ENCODE measurements at places on chromosomes 2 and 18.
A peak's percentile ranks its signal among the peaks of the same experiment; 100 is the strongest.

- DNase-seq: no peak
These were observed 197.4 kb upstream of the HDAC4 start for GRCh38 chr2:239598011-239598731.

DNA sequence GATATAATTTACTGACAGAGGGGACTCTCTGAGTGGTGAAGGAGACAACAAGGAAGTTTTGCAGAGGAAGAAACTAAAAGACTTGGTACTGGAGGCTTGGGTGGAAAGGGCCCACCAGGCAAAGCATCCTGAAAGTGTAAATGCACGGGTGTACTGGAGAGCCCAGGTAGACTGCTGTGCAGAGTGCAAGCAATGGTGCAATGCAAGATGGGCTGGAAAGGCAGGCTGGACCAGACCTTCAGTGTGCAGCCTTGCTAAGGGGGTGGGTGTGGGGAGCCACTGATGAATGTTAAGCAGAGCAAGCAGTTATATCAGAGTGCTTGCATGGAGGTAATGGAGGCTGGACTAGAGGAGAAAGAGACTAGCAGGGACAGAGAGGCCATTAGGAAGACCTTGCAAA lies 10.7 kb downstream of the C2orf74 start:
- DNase-seq: no peak

DNA sequence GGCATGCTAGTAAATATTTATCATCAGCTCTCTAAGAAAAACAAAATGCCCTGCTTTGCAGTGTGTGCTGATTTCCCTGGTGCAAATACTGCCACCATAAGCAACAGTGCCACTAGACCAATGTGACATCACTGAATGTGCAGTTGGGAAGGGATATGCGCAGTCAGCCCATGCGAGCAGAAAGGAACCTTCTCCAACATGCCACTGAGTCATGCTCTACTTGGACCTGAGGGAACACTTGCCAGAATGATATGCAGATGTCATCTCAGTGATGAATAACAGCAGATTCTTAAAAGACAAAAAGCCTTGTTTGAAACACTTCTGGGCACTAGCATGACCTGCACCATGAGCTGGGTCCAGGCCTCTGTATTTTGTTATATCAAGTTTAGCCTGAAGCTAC lies 55.3 kb upstream of the REL start:
- no peak for DNase-seq

GRCh38 chr2:174338147-174338605 lies 3.4 kb downstream of the SP9 start:
- no peak for DNase-seq

GRCh38 chr2:26846334-26847306 lies 1.3 kb upstream of the DPYSL5 start:
- peak; percentile 80 for DNase-seq

- DNase-seq: no peak
These were observed 1.1 kb downstream of the NAT8 start for GRCh38 chr2:73640946-73641766.

- no peak for DNase-seq
These were observed 99.4 kb downstream of the SLC39A10 start for GRCh38 chr2:195756218-195756942.

DNA sequence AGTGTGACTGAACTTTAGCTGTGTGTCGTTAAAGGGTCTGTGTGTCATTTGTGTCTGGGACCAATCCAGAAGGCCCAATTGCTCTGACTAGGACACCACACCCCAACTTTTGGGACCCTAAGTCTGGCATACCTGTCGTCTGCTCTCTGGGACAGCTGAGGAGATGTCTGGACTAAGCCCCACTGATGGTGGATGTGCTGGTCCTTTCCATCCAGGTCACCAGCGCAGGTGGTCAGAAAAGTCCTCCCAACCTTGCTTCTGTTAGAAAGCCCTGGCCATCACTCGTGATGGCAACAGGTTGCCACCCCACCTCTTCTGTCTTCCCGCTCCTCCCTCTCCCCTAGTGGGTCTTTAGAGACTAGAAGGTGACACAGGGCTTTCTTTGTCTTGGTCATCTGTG lies 37.6 kb upstream of the TWIST2 start:
- no peak for DNase-seq

GRCh38 chr2:191030521-191031154 lies 16.7 kb upstream of the STAT1 start:
- DNase-seq: no peak

DNA sequence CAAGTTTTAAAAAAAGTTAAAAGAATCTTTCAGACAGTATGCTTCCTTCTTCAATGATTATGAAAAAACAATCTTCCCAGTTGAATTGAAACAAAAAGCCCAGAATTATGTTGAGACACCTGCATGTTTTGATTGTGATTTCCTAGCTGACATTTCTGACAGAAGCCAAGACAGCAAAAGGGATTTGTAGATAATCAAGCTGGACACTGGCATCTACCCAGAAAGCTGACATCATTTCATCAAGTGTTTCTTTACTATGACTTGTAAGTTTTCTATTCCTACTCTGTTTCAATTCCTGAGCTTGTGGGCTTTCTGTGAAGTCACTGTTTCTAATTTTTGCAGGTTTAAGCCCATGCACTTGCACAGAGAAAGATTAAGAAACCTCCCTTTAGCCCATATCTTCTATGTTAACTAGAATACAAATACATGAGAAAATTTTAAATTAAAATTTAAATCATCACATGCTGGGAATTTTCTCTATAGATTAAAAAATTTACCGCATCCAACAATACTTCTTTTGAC lies 82.9 kb upstream of the CCDC85A start:
- DNase-seq: no peak

All from H54 (cell line).